ENCODE measurements at places on chromosomes 11 and 22.
A peak's percentile ranks its signal among the peaks of the same experiment; 100 is the strongest.

DNA sequence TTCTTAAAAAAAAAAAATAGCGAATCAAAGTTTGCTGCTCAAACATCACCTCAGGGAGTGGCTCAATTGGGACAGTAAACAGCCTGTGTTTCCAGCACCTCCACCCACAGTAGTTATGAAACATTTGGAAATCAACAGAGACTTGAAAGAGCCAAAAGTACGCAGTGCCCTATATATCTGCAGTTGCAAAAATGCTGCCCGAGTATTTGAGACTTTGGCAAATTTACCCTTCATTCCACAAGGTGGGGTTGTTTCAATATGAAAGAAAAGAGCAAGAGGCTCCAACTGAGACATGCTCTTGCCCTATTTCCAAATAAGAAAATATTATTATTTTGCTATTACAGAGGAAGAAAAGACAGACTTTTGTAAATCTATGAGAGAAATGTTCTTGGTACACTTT, 851.1 kb upstream of the RAG2 start:
- no peak for DNase-seq

DNA sequence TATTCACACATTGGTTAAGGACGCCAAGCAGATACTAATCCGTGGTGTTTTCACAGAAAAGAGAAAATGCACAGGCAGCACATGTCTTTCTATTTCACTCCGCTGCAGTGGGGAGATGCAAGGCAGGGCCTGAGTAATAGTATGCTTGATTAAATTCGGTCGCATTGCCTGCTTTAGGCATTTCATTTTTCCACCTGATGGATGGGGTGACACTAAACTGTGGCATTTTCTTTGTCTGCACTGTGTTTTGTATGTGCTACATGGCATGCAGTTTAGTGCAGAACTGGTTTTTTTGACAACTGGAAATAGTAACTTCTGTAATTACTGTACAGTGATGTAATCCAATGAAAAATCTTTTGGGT, 94.9 kb downstream of the SLC17A6 start:
- no peak for DNase-seq

- peak; percentile 71 for DNase-seq
Measured at GRCh38 chr11:107018902-107019493, 722 bp upstream of the GUCY1A2 start.

DNA sequence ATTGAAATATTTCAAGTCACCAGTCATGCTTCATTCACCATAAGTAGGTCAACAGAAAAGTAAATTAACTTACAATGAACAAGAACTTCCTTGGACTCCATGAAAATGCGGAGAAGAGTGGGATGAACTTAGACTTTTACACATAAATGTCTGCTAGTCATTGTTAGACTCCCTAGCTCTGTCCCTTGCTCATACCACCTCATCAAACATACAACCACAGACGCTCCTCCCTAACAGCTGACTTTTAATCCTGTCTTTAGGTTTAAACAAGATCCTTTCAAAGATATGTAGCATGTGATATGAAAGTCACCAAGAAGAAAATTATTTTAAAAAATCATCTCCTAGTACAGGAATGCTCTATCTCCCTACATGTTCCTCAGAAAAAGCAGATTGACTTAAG, 248.1 kb downstream of the DLG2 start:
- no peak for DNase-seq

GRCh38 chr22:25002241-25002985, 49.9 kb downstream of the KIAA1671 start:
- no peak for DNase-seq

- peak; percentile 64 for DNase-seq
Measured at GRCh38 chr22:44659140-44659539, 42.9 kb upstream of the PRR5 start.

GRCh38 chr11:64232967-64233315, 1.4 kb upstream of the VEGFB start:
- no peak for DNase-seq
